HS-5 (cell line): ENCODE measurements at places on chromosomes 13 and 19.
A peak's percentile ranks its signal among the peaks of the same experiment; 100 is the strongest.

GRCh38 chr13:62060570-62060969, 644.9 kb upstream of the PCDH20 start:
- DNase-seq, result no peak

DNA sequence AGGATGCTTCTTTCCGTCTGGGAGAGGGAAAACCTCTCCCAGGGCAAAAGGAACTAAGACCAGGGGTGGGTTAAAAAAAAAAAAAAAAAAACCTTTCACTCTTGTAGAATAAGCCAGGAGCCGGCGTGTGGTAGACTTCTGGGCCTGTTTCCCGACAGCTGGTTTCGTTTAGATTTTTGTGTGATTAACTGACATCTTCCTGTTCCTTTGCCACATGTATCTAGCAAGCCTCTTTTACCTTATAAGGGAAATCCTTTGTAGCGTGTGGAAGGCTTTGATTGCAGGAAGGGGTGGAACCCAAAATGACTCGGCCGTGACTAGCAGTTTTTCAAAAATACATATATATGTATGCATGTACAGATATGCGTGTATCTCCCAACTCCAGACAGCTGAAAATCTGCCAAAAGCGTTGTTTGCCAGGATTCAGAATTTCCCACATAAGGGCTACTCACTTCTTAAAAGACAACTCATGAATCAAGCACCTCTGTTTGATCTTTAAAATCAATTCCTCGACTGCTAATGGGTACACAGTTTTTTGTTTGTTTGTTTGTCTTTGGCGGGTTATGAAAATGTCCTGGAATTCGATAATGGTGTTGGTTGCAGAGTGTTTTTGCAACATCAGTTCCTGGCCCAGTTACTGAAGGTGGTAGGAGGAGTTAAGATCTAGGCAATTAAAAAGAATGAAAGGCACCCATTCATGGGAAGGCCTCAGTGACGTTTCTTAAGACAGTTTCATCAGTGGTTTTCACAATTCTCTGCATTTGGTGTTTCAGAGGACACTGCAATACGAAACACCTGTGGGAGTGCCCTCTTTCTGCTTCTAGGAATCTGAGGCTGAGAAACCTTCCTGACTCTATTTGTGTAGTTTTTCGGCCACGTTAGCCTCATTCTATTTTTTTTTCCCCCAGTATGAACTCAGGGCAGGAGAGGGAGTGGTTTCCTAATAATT, 2.7 kb downstream of the TPM4 start:
- peak; percentile 96 for DNase-seq

- DNase-seq, result no peak
Measured at GRCh38 chr13:91133941-91134802, 213.3 kb upstream of the MIR17HG start.

GRCh38 chr13:68616600-68617222, 1386.6 kb upstream of the PCDH9 start:
- no peak for DNase-seq

DNA sequence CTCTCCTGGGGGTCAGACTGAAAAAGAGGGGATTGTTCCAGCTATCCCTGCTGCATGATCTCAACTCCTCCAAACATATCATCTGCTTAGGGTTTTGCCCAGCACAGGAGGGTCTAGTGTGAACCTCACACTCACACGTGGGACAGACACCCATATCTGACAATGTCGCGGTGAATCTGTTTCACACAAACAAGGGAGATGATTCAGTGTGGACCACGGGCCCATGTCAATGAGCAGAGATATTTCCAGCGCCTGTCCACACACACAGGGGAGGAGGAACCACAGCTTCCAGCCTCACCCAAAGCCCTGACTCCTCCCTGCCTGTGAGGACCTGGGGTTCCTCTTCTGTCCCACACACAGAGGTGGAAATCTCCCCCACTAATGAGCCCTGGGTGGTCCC, 29.6 kb upstream of the KIR3DL3 start:
- DNase-seq, result no peak
